ENCODE measurements at places on chromosomes 3 and 15.

- no peak for DNase-seq
Observed at GRCh38 chr3:46395210-46395661, 11.6 kb downstream of the CCR5AS start.

DNA sequence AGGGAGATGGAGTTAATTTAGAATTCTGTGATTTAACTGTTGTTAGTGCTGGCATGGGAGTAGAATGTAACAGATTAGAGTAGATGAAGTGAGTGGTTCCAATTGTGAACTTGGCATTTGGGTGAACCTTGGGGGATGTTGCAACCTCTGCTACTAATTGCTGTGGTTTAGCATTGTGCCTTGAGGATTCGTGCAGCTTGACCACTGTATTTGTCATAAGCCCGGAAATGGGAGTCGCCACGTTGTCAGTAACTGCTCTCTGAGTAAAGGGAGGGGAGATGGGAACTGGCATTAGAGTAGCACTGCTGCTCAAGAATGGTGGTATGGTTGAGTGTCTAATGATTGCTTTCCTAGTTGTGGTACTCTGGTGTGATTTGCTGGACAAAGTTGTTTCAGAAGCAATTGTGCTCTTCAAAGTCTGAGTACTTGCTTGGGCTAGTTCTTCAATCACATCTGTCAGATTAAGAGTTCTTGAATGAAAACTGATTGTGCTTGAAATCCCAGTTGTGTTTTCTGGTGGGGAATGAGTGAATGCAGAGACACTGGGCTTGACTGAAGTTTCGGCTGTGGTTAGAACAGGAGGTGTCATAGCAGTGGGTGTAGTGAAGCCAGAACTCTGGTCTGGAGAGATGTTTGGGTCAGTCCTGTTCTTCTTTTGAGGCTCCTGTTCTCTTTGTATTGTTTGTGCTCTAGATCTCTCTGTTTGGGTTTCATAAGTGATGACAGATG lies 15.4 kb downstream of the IGSF10 start:
- DNase-seq = no peak

- DNase-seq = no peak
Observed at GRCh38 chr3:10775259-10775658, 40.8 kb upstream of the SLC6A11 start.

GRCh38 chr3:187698499-187699399 lies 3.6 kb downstream of the RTP2 start:
- no peak for DNase-seq

GRCh38 chr3:153437666-153438065 lies 275.6 kb downstream of the RAP2B start:
- DNase-seq = no peak

DNA sequence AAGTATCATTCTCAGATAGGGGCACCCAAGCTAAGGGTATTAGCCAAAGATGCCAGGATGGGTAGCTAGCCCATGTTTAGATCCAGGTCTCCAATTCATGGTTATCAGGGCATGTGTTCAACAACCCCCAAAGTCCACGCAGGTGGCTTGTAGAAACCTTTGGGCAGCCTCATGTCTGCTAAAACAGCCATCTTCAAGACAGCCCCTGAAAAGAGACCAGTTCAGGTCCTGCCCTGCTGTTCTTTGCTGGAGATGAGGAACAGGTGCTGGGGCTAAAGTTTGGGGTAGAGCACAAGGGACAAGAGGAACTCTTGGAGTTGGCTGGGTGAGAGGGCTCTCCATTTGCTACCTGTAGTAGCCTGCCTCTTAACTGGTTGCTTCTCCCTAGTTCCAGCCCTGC lies 4.6 kb downstream of the PPM1M start:
- DNase-seq = no peak

DNA sequence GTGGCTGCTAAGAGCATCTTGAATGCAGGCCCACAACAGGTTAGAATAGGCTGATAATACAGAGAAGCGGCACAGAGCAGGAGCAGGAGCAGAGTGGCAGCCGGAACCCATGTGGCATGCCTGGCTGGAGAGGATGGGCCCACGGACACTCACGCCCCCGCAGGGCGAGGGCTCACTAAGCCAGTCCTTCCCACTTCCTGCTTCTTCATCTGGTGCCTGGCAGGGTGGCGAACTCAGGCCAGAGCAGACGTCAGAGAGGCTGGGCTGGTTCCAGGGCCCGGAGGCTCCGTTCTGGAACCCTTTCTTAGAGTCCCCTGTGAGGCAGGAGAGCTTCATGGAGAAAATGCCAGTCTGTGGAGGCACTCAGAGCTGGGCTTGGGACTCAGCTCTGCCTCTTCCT lies 195.1 kb downstream of the NTRK3 start:
- no peak for DNase-seq

DNA sequence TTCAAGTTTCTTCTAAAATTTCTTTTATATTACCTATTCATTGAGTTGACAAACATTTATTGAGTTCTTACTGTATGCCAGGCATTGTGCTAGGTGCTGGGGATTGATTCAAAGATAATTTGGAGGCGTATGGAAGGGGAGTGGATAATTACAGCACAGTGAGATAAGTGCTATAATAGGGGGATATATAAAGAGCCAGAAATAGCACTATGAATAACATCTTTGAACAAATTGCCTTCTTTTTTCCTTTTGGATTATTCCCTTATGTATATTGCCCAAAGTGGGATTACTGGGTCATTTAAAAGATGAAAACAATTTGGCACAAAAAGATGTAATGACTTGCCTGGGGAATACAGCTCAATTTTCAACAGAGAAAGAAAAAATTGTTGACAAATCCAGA lies 64.6 kb downstream of the LPP start:
- no peak for DNase-seq

GRCh38 chr15:59313641-59314332 lies 58.9 kb downstream of the MYO1E start:
- DNase-seq = no peak

DNA sequence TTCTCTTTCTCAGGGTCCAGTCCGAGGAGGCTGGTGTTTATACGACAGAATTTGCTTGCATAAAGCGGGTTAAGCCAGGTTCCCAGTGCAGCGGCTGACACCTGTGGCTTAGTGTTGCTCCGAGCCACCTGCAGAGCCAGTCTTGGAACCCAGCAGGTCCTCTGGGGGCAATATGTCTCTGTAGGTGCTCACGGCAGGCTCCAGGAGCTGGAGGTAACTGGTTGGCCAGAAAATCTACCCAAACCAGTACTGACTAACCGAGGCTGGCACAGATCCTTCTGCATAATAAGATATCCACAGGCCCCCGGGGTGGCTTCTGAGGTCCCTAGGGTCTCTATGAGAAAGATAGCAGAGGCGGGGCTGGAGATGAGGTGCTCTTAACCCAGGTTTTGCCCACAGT lies 3.2 kb downstream of the MGLL start:
- no peak for DNase-seq

DNA sequence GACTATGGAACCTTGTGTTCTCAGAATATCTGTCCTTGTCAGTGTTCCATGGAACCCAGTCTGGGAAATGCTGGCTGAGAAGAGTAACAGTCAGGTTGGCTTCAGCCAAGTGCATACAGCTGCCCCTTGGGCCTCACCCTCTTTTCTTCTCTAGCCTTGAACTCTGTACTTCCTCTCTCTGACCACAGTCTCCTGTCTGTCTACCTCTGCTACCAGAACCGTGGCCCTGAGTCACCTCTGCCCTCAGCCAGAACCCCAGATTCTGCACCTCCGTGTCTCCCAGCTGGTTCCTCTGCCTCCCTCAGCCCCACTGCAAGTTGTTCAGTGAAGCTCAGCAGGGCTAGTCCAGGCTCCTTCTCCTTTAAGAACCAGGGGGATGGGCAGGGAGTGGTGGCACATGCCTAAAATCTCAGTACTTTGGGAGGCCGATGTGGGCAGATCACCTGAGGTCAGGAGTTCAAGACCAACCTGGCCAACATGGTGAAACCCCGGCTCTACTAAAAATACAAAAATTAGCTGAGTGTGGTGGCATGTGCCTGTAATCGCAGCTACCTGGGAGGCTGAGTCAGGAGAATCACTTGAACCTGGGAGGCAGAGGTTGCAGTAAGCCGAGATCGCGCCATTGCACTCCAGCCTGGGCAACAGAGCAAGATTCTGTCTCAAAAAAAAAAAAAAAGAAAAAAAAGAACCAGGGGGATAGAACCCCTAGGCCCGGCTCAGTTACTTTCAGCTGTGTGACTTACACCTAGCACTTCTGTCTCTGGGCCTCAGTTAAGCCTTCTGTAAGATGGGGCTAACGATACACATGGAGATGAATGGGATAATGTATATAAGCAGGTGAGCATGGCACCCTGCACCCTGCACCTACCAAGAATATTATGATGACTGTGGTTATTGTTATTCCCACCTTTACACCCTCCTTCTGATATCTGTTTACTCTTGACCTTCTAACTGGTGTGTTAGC lies 24.3 kb upstream of the TATDN2 start:
- peak; percentile 35 for DNase-seq

- no peak for DNase-seq
Observed at GRCh38 chr15:31125061-31125460, 23.5 kb upstream of the TRPM1 start.

GRCh38 chr3:46135475-46135874 lies 72.6 kb downstream of the CCR1 start:
- DNase-seq = no peak

GRCh38 chr3:127820221-127820825 lies 2.0 kb downstream of the MGLL start:
- no peak for DNase-seq

DNA sequence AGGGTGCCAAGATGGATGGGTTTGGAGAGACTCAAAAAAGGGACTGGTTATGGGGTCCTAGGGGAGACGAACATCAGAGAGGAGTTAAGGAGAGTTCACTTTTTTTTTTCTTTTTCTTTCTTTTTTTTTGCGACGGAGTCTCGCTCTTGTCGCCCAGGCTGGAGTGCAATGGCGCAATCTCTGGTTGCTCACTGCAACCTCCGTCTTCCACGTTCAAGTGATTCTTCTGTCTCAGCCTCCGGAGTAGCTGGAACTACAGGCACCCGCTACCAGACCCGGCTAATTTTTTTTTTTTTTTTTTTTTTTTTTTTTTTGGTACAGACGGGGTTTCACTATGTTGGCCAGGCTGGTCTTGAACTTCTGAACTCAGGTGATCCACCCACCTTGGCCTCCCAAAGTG lies 1.2 kb downstream of the SPINT1 start:
- DNase-seq = no peak

DNA sequence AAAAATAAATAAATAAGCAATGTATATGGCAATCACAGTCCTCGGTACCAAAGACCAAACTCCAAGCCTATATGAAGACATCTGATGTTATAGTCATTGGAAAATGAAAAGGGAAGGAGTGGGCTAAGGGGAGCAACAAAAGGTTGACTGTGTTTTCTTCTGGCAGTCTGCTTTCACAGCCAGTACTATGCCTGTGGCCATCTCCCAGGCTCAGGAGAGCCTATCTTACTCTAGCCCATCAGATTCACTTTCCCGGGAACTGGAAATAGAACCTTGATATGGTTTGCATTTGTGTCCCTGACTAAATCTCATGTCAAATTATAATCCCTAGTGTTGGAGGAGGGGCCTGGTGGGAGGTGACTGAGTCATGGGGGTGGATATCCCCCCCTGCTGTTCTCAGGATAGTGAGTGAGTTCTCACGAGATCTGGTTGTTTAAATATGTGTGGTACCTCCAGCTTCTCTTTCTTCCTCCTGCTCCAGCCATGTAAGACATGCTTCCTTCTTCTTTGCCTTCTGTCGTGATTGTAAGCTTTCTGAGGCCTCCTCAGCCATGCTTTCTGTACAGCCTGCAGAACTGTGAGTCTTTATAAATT lies 105.3 kb downstream of the PLCH1 start:
- DNase-seq = no peak

GRCh38 chr3:150806185-150806835 lies 43.3 kb upstream of the SIAH2 start:
- no peak for DNase-seq

GRCh38 chr15:49979705-49980382 lies 139.2 kb downstream of the ATP8B4 start:
- no peak for DNase-seq
